ENCODE measurements at places on chromosomes 3 and 15. TPM values are rescaled to one million over a fixed set of nuclear protein-coding genes. Genes with fewer than 3 reads are reported as not detected.

The CFAP100 gene
- total RNA-seq, result not detected

The MITF gene
- total RNA-seq, result 5.4 TPM

DNA sequence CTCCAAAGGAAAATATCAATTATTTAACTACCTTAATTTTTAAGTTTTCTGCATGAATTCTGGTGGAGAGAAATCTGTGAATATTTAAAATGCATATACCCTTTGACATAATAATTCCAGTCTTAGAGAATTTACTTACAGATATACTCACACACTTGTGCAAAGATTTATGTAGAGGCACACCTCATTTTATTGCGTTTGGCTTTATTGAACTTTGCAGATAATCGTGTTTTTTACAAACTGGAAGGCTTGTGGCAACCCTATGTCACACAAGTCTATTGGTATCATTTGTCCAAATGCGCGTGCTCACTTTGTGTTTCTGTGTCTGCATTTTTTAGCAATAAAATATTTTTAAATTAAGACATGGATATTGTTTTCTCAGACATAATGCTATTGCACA is 81.5 kb downstream of the SENP2 start:
- no peak for DNase-seq
- peaks cover 4% of the 10 kb centered on the region for H3K36me3 ChIP-seq
- no peak overlapping the region for H3K4me3 ChIP-seq
- peaks cover 3% of the 10 kb centered on the region for H3K27me3 ChIP-seq
- H3K4me1 ChIP-seq, result no peaks in the 10 kb centered on the region
- no peak overlapping the region for H3K27ac ChIP-seq

- H3K27me3 ChIP-seq, result no peaks in the 10 kb centered on the region
- H3K27ac ChIP-seq, result no peak overlapping the region
- no peaks in the 10 kb centered on the region for H3K36me3 ChIP-seq
- no peak for DNase-seq
- no peaks in the 10 kb centered on the region for H3K4me1 ChIP-seq
These were observed 10.8 kb downstream of the GPR15 start for GRCh38 chr3:98542623-98543022.

GRCh38 chr15:69380100-69380725 is 33.9 kb upstream of the KIF23 start:
- H3K36me3 ChIP-seq, result no peaks in the 10 kb centered on the region
- H3K27ac ChIP-seq, result no peak overlapping the region
- no peaks in the 10 kb centered on the region for H3K4me1 ChIP-seq

- no peak overlapping the region for H3K27ac ChIP-seq
- H3K4me1 ChIP-seq, result no peaks in the 10 kb centered on the region
- no peak for DNase-seq
- H3K27me3 ChIP-seq, result no peaks in the 10 kb centered on the region
- H3K36me3 ChIP-seq, result no peaks in the 10 kb centered on the region
These were observed 62.8 kb upstream of the SPATA12 start for GRCh38 chr3:56997675-56998074.

DNA sequence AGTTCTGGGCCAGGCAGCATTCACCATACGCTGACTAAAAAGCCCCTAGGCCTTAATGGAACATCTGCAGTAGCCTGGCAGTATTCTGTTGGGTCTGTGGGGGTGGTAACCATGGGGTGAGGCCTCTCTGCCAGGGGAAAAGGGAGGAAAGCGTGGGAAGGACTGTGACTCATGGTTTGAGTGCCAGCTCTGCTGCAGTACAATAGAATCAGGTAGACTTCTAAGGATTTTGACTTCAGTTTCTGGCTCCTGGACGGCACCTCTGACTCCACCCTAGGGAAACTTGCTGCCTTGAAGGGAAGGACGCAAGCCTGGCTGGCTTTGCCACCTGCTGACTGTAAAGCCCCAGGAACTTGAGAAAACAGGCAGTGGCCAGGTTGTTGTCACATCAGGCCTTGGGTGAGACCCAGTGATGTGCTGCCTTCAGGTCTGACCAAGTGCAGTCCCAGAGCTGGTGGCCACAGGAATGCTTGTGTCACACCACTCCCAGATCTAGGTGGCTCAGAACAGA is 148.6 kb downstream of the SUCNR1 start:
- H3K27me3 ChIP-seq, result no peaks in the 10 kb centered on the region
- H3K4me3 ChIP-seq, result no peak overlapping the region
- H3K4me1 ChIP-seq, result no peaks in the 10 kb centered on the region
- no peak overlapping the region for H3K27ac ChIP-seq

DNA sequence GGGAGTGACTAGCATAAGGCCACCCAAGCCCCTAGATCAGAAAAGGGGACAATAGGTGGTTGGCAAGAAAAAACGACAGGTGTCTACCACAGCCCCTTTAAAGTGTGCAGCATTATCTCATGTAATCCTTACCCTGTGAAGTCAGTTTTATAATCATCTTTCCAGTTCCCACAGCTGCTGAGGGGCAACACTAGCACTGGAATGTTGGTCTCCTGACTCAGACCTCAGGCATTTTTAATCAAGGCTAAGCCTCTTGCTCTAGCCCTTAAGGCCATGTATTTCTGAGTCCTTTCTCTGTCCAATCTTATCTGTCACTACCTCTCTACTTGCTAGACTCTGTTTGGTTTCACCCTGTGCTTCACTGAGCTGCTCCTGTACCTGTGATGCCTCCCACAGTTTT is 171.7 kb downstream of the TLE3 start:
- no peaks in the 10 kb centered on the region for H3K27me3 ChIP-seq
- no peaks in the 10 kb centered on the region for H3K36me3 ChIP-seq
- H3K4me3 ChIP-seq, result no peak overlapping the region
- no peak overlapping the region for H3K27ac ChIP-seq
- DNase-seq, result no peak
- peaks cover 8% of the 10 kb centered on the region for H3K4me1 ChIP-seq
